ENCODE measurements at places on chromosomes 13 and 19. TPM values are rescaled to one million over a fixed set of nuclear protein-coding genes. Genes with fewer than 3 reads are reported as not detected.

- peak; percentile 55 for DNase-seq
- H3K27me3 ChIP-seq: peaks cover 44% of the 10 kb centered on the region
- no peak overlapping the region for H3K27ac ChIP-seq
- no peaks in the 10 kb centered on the region for H3K4me1 ChIP-seq
- no peaks in the 10 kb centered on the region for H3K36me3 ChIP-seq
These were observed 90.8 kb downstream of the IRS2 start for GRCh38 chr13:109695402-109696190.

Gene FAM83E
- total RNA-seq: 0.11 TPM

GRCh38 chr19:23699521-23699860, 12.5 kb upstream of the ZNF675 start:
- no peaks in the 10 kb centered on the region for H3K4me1 ChIP-seq
- no peaks in the 10 kb centered on the region for H3K27me3 ChIP-seq
- no peaks in the 10 kb centered on the region for H3K36me3 ChIP-seq
- H3K27ac ChIP-seq: no peak overlapping the region

Gene PSG1
- not detected for total RNA-seq

- DNase-seq: no peak
- no peaks in the 10 kb centered on the region for H3K27me3 ChIP-seq
- H3K4me1 ChIP-seq: peaks cover 34% of the 10 kb centered on the region
- H3K27ac ChIP-seq: no peak within 1 kb of the TSS
- H3K4me3 ChIP-seq: peak within 1 kb of the TSS; percentile 43
- H3K36me3 ChIP-seq: 0 out of 2 replicates have a peak, but pooled peaks cover 4% of the 10 kb centered on the region
These were observed at the start of gene HOOK2 for GRCh38 chr19:12774588-12775555. Gene HOOK2 (minus strand): TSS chr19:12775552. CDS start chr19:12775449, 103 bp downstream.

DNA sequence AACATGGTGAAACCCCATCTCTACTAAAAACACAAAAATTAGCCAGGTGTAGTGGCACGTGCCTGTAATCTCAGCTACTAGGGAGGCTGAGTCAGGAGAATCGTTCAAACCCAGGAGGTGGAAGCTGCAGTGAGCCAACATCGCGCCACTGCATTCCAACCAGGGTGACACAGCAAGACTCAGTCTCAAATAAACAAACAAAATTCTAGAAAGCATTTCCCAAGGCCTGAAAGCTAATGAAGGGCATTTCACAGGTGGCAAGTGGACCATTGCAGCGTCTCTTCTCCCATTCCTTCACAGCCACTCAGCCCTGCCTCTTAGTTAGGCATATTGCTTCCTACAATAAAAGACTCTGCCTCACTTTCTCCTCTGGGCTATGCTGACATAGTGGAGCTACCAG, 13.5 kb upstream of the RXFP2 start:
- no peak overlapping the region for H3K27ac ChIP-seq
- DNase-seq: peak; percentile 27
- peaks cover 3% of the 10 kb centered on the region for H3K4me1 ChIP-seq
- H3K4me3 ChIP-seq: no peak overlapping the region
- no peaks in the 10 kb centered on the region for H3K27me3 ChIP-seq

DNA sequence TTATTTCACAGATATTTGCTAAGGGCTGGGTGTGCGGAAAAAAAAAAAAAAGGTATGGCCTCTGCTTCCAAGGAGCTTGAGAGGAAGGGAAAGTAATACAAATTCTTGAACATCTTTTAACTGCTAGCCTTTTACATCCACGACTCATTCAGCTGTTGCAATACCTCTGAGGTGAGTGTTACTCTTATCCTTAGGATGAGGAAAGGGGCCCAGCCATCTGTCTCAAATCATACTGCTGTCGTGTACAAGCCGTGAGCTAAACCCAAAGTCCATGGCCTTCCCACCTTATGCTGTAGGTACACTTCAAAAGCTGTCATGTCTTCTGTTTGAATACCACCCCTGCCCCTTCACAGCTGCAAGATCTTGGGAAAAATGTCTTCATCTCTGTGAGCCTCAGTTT, 146.8 kb downstream of the KCNRG start:
- H3K4me3 ChIP-seq: no peak overlapping the region
- H3K27ac ChIP-seq: no peak overlapping the region
- no peaks in the 10 kb centered on the region for H3K4me1 ChIP-seq
- no peaks in the 10 kb centered on the region for H3K36me3 ChIP-seq
- DNase-seq: no peak
- H3K27me3 ChIP-seq: no peaks in the 10 kb centered on the region

DNA sequence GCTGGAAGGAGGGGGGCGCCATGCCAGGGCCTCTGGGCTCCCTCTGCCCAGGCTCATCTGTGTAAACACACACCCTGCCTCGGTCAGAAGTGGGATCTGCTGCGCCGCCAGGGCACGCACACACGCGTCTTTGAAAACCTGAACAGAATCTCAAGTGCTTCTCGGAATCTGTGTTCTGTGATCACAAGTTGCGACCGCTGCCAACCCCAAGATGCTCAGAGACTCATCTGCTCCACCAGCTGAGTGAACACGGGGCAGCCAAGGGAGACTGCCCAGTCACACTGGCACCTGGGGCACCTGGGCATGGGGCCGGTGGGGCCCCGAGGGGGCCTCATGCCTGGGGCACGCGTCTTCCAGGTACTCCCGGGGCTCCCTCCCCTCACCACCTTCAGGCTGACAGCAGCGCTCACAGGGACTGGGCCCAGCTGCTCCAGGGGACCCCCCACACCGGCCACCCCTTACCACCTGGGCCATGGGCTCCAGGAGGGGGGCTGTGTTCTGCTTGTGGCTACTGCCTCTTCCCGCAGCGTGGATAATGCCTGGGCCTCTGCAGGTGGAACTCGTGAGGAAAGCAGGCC, 59.0 kb downstream of the KLF2 start:
- no peaks in the 10 kb centered on the region for H3K27me3 ChIP-seq
- H3K36me3 ChIP-seq: peaks cover 49% of the 10 kb centered on the region
- H3K4me3 ChIP-seq: no peak overlapping the region
- no peak overlapping the region for H3K27ac ChIP-seq
- peaks cover 13% of the 10 kb centered on the region for H3K4me1 ChIP-seq

GRCh38 chr19:11377756-11378155, 3.3 kb downstream of the SWSAP1 start:
- H3K27ac ChIP-seq: no peak overlapping the region
- no peak overlapping the region for H3K4me3 ChIP-seq
- no peak for DNase-seq
- H3K27me3 ChIP-seq: peaks cover 4% of the 10 kb centered on the region
- no peaks in the 10 kb centered on the region for H3K36me3 ChIP-seq
- H3K4me1 ChIP-seq: peaks cover 55% of the 10 kb centered on the region

Gene ZNF224
- 2.4 TPM for total RNA-seq

Gene ZNF136
- 3.8 TPM for total RNA-seq

DNA sequence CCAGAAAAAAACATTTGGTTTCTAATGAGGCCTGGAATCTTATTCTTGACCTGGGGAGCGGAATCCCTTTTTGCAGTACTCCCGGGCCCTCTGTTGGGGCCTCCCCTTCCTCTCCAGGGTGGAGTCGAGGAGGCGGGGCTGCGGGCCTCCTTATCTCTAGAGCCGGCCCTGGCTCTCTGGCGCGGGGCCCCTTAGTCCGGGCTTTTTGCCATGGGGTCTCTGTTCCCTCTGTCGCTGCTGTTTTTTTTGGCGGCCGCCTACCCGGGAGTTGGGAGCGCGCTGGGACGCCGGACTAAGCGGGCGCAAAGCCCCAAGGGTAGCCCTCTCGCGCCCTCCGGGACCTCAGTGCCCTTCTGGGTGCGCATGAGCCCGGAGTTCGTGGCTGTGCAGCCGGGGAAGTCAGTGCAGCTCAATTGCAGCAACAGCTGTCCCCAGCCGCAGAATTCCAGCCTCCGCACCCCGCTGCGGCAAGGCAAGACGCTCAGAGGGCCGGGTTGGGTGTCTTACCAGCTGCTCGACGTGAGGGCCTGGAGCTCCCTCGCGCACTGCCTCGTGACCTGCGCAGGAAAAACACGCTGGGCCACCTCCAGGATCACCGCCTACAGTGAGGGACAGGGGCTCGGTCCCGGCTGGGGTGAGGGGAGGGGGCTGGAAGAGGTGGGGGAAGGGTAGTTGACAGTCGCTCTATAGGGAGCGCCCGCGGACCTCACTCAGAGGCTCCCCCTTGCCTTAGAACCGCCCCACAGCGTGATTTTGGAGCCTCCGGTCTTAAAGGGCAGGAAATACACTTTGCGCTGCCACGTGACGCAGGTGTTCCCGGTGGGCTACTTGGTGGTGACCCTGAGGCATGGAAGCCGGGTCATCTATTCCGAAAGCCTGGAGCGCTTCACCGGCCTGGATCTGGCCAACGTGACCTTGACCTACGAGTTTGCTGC, at the start of gene ICAM4:
ICAM4 (plus strand) TSS at position 153 of the 935 bp plus-strand sequence; CDS start at position 211, 58 bp downstream.
- H3K4me1 ChIP-seq: peaks cover 35% of the 10 kb centered on the region
- peaks cover 29% of the 10 kb centered on the region for H3K27me3 ChIP-seq
- peaks cover 16% of the 10 kb centered on the region for H3K36me3 ChIP-seq
- H3K4me3 ChIP-seq: no peak within 1 kb of the TSS
- H3K27ac ChIP-seq: no peak within 1 kb of the TSS
- no peak for DNase-seq

Gene IL4I1
- total RNA-seq: 0.18 TPM

GRCh38 chr19:31387717-31388301, 38.6 kb upstream of the TSHZ3 start:
- DNase-seq: no peak
- H3K27me3 ChIP-seq: no peaks in the 10 kb centered on the region
- H3K36me3 ChIP-seq: no peaks in the 10 kb centered on the region
- H3K27ac ChIP-seq: no peak overlapping the region

DNA sequence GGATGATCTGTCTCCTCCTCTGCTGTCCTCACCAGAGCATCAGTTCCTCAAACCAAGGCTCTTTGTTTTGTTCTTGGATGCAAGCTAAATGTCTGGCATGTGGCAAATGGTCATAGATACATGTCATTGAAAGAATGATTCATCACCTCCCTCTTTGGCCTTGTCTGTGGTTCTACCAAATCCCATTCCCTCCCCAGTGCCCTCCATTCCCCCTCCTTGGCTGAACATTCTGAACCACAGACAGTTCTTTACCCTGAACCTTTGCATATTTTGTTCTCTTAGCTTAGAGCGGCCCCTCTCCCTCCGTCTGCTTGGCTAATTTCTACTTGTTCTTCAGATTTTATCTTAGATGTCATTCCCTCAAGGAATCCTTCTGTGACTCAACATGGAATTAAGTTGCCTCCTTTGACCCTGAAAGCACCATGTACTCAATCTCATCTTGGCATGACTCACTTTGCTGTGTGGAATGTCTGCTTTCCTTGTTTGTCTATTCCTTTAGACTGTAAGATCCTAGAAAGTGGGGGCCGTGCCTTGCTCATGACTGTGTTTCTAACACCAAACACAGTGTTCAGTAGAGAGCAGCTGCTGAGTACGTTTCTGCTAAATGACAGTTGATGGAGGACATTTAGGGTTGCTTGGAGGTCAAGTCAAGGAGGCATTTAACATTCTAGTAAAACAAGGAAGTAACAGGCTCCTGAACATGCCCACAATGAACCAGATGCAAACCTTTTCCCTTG, 8.1 kb downstream of the ALOX5AP start:
- no peaks in the 10 kb centered on the region for H3K36me3 ChIP-seq
- peak overlapping the region; percentile 72 for H3K27ac ChIP-seq
- no peaks in the 10 kb centered on the region for H3K27me3 ChIP-seq

DNA sequence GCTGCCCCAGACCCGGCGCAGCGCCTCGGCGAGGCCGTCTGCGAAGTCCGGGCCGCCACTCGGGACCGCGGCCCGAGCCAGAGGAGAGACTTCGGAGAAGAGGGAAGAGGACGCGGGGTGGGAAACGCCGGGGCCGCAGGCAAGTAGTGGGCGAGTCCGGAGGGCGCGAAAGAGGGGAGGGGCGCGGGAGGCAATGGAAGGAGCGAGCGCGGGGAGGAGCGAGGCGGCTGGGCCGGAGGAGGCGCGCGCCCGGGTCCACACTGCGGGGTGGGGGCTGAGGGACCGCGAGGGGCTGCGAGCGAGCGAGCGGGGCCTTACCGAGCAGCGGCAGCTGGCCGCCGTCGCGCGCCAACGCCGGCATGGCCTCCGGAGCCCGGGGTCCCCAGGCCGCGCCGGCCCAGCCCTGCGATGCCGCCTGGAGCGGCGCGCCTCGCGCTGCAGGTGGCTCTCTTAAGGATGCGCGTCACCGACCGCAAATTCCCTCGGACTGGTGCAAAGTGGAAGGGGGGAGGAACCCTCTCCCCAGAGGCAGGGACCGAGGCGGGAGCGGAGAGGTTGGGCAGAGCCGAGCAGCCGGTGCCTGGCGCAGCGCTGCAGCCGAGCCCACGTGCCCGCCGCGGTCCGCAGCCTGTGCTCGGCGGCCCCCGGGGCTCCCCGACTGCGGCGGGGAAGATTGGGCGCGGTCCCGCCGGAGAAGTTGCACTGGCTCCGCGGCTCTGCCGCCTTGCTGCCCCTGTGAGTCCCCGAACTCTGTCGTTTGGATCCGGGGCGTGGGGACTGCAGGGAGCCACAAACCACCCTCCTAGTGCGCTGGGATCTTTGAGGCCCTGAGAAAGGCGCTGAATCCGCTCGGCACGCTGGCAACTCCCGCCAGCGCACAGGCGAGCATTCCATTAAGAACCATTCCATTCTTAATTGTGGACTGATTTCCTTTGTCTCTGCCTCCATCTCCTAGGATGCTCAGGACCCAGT, at the start of gene FLT3:
FLT3 (minus strand) TSS at position 427 of the 972 bp plus-strand sequence; CDS start at position 361, 66 bp downstream.
- DNase-seq: no peak
- H3K36me3 ChIP-seq: no peaks in the 10 kb centered on the region
- peaks cover 39% of the 10 kb centered on the region for H3K27me3 ChIP-seq
- H3K27ac ChIP-seq: no peak within 1 kb of the TSS

Gene MEDAG
- total RNA-seq: not detected

Gene ARHGEF7
- total RNA-seq: 72.5 TPM

- no peak overlapping the region for H3K4me3 ChIP-seq
- no peak overlapping the region for H3K27ac ChIP-seq
- H3K4me1 ChIP-seq: no peaks in the 10 kb centered on the region
- H3K36me3 ChIP-seq: no peaks in the 10 kb centered on the region
- DNase-seq: no peak
- no peaks in the 10 kb centered on the region for H3K27me3 ChIP-seq
These were observed 7.9 kb upstream of the DENND1C start for GRCh38 chr19:6489278-6490061.
